Right forelimb (tissue), 1 donor: ENCODE measurements at places on chromosomes 12 and 14.
A peak's percentile ranks its signal among the peaks of the same experiment; 100 is the strongest.

- DNase-seq = no peak
Measured at GRCh38 chr12:79274501-79275064, 410.0 kb downstream of the SYT1 start.

DNA sequence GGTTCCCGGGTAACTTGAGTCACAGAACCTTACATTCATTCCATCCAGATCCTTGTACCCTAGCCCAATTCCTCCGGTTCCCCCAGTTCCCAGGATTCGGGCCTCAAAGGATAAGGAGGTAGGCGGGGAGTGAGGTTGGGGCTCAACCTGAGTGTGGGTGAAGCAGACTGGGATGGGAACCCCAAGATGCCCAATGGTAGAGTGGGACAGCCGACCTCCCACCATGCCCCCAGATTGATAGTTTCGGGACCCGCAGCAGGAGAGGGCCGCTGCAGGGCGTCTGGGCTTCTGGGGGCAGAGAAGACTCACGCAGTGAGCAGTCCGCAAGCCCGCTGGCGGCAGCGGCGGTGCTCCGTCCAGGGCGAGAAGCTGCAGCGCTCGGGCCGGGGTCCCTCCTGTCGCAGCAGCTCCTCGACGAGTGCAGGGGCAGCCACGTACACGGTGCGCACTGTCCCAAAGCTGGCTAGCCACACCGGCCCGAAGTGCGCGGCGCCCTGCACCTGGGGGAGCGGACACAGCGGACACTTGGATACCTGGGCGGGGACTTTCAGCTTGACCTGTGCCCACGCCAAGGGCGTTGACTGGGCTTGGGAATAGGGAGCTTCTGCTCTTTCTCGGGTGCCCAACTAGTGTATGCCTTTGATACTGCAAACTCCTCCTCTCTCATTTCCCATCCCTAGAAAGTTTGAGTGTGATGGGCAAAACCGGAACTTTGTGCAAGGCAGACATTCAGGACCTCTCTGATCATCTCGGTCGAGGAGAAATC is 997 bp downstream of the CYP27B1 start:
- no peak for DNase-seq

- no peak for DNase-seq
Measured at GRCh38 chr12:116595186-116595585, 36.0 kb downstream of the MAP1LC3B2 start.

GRCh38 chr12:108371801-108372344 is 32.8 kb upstream of the CMKLR1 start:
- no peak for DNase-seq

- DNase-seq = no peak
Measured at GRCh38 chr12:121713793-121714192, 1.2 kb downstream of the TMEM120B start.

- no peak for DNase-seq
Measured at GRCh38 chr14:23115039-23115731, 3.9 kb downstream of the CEBPE start.

GRCh38 chr14:35959835-35960234 is 133.7 kb downstream of the BRMS1L start:
- no peak for DNase-seq

DNA sequence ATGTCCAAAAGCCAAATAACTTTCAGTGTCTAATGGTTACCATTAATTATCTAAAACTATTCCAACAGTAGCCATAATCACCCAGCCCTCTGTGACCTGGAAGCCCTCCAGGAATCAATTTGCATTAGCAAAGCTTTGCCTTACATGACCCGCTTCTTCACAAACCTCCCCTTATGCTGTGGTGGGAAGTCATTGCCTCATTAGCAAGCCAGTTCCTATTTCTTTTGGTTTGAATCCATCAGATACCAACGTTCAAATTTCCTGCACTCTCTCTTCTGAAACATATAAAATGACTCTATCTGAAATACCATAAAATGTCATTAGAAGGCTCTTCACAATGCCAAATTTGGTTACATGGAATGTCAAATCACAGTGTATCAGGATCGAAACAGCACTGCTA is 268.3 kb upstream of the PRKD1 start:
- no peak for DNase-seq

- DNase-seq = no peak
Measured at GRCh38 chr12:11840366-11840765, 190.9 kb downstream of the ETV6 start.

GRCh38 chr12:99549651-99550050 is 97.9 kb upstream of the GARIN6 start:
- no peak for DNase-seq

- no peak for DNase-seq
Measured at GRCh38 chr12:113044516-113044915, 12.0 kb upstream of the DTX1 start.

GRCh38 chr12:19639781-19640415 is 200.6 kb downstream of the AEBP2 start:
- DNase-seq = no peak

DNA sequence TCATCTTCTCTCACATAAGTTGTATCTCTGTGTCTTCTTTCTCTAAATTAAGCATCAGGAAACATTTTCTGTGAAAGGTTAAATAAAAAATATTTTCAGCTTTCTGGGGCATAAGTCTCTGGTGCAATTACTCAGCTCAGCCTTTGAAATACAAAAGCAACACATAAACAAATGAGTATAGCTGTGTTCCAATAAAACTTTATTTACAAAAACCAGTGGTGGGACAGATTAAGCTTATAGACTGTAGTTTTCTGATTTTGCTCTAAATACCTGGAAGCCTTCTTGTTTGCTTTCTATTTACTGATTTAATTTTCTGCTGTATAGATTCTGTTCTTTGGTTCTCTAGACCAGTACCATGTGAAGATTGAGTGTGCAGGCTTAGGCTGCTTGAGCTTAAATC is 655.1 kb downstream of the VRK1 start:
- DNase-seq = no peak

DNA sequence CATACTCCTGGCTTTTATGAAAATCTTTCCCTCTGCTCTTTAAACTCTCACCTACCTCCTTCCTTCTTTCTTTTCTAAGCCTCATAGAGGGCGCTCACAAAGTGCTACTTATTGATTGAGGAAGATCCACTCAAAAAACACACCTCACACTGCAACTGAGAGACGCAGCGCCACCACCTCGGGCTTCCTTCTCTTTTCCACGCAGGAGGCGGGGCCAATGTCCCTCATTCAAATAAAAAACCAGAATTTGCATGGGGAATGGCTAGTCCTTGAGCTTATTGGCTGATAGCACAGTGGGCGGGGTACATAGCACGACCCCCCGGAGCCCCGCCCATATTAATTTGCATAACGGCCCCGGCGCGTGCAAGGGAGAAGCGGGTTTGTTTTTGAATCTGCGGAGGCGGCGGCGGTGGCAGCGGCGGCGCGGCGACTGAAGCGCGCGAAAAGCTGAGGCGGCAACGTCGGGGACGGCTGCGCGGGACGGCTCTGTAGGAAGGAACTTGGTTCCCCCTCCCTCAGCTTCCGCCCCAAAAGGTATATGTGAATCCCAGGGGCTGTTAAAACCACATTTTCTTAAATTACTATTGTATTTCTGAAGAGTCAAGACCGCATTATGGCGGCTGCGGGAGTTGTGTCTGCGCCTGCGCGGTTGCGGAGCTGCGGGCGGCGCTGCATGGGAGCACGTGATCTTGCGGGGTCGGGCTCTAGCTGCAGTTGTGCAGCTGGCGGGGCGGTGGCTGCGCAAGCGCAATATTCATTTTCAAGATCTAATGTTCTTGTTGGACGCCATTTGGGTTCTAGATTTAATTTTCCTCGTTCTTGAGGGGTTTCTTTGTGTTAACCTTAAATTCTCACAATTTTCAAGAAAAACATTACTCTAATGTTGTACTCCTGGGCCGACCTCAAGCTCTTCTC is at the start of gene ATF7IP:
ATF7IP (plus strand) TSS at position 389 of the 915 bp plus-strand sequence. CDS start 58,234 bp downstream, outside the sequence.
- DNase-seq = peak; percentile 95

DNA sequence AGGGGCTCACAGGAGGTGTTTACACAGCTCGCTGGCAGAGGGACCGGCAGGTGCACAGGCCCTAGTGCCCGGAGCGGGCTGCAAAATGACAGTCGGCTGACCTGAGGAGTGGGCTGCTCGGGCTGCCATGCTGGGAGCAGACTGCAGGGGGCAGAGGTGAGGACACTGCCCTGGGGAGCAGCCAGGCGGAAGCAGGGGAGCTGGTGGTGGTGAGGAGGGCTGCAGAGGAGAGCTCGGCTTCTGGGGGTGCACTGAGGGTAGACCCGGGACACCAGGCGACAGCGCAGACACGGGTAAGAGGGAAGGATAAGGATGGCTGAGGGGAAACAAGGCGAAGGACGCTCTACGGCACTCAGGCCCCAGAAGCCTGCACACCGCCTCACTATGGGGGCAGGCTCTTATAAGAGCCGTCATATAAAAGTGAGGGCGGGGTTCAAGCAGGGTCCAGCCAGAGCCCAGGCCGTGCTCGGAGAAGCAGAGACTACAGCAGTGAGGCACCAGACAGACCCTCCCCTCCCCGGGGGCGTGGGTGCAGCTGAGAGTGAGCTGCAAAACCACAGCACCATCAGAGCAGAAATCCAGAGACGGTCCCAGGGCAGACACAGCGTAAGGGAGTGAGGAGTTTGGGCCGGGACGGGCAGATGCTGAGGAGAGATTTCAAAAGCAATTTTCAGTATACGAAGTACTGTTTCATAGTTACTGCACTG is 62.5 kb downstream of the CCDC88C start:
- no peak for DNase-seq
